Germinal center (tissue), 1 donor: ENCODE measurements at places on chromosomes 2 and 18.

DNA sequence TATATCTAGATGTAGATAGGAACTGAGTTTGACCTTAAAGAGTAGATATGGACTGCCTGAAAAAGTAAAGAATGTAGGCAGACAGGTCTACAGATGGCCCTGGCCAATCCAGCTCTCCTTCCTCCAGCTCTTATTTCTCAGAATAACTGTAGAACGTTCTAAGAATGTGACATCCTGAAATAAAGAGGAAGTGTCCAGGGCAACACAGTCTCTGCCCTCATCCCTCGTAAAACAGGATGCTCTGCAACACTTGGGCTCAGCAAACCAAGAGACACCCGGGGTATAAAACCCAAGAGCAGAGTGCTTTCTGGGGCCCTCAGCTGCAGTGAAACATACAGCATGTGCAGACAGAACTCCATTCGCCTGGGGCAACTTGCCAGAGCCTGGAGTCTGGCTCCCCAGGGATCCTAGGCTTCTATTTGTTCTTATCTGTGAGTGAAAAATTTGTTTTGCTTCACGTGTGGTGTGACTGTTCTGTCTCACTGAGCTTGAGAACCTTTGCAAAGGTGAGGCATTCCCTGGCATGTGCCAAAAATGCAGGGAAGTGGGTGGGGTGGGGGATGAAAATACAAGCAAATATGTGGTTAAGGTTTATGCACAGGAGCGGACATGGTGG, 401.0 kb downstream of the SETBP1 start:
- DNase-seq, result no peak

- DNase-seq, result no peak
These were observed 107.4 kb downstream of the NOL4 start for GRCh38 chr18:34117319-34117718.

DNA sequence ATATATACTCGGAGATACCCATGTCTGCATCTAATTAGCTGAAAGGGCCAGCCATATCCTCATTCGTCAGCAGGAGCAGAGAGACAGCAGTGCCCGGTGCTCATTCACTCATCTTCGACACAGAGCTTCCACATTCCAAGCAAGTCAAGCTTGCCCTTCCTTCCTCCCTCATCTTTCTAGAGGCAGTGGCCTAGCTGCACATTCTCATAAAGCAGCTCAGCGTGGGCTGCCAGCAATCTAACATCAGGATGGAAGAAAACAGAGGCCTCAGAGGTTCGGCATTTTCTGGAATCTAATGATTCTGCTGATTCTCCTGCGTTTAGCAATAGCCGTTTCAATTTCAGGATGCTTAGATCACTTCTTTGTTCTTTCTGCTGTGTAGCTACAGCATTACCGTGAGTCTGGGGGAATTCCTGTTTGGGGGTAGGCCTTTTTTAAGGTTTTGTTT, 68.8 kb downstream of the CLHC1 start:
- DNase-seq, result no peak

DNA sequence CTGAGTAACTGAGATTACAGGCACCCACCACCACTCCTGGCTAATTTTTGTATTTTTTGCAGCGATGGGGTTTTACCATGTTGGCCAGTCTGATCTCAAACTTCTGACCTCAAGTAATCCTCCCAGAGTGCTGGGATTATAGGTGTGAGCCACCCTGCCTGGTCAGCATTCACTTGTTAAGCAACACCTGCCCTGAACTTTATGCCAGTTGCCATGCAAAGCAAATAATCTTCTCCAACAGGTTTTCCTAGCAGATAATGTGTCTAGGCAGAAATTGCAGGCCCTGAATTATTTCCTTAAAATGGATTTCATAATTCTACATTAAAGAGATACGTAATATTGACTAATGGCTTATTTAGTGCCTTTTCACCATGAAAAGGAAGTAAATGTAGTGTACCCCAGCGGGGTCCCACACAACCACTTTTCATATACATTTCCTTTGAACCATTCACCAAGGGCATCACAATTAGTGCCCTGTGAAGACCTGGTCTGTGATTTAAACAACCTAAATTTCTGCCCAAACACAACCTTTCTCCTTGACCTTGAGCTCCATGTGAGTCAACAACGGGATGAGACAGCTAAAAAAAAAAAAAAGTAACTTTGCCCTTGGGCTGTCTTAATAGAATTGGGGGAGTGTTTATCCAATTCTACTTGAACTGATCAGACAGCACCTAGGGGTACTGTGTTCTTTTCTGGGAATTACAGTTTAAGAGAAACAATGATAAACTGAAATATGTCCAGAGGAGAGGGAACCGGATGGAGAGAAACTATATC, 41.6 kb downstream of the EEF1B2 start:
- no peak for DNase-seq

GRCh38 chr2:94874277-94874997, 3.2 kb downstream of the TEKT4 start:
- peak; percentile 74 for DNase-seq

DNA sequence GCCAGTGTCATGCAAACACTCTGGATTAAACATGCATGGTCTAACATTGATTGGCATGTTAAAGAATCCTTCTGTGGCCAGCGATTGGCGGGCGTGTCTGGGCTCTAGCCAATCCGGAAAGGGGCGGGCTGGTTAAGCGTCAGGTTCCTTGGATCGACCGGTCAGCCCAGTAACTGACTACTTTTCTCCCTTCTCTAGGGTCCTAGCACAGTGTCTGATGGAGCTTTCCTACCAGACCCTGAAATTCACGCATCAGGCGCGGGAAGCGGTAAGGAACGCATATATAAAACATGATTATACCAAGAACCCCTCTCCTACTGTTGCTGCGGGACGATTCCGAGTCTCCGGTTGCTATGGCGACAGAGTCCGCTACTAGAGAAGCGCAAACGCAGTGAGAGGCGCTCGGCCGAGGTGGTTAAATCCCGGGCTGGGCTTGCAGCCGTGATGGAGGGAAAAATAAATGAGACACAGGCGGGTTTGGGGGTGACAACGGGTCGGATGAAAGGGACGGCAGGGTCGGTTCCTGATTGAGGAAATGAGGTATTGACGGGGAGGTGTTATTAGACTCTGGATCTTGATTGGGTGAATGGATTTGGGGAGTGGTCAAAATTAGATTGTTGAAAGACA, 29.4 kb downstream of the KATNAL2 start:
- peak; percentile 89 for DNase-seq

- no peak for DNase-seq
These were observed 21.8 kb downstream of the TYW5 start for GRCh38 chr2:199933466-199933865.

GRCh38 chr18:79911344-79912270, 39.8 kb downstream of the SLC66A2 start:
- no peak for DNase-seq

DNA sequence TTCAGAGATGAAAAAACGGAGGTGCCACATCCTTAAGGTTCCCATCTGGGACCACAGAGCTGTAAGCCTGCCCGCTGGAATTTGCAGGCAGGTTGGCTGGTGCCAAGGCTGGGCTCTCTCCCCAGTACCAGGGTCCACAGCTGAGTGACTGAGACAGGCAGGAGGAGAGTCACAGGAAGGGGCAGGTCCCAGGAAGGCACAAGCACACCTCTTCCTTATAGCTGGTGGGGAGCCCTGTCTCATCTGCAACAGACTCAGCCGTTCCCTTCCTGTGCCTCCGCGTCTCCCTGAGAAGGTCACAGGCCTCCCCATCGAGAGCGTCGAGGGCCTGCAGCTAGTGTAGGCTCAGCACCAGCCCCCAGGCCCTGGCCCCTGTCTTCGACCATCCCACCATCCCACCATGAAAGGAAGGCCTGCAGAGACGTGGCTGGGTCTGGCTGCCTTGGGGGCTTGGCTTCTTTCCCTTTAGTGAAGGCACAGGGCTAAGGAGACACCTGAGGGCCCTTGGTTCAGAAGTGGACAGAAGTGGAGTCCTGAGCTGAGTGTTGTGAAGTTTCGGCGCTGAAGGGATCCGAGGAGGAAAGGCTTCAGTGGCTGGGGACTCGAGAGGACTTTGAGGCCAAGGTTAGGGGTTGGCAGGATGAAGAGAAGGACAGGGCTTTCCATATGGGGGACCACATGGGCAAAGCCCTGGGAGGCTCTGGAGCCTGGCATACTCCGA, 26.8 kb downstream of the GLI2 start:
- no peak for DNase-seq
